ENCODE measurements at places on chromosomes 6 and 20.

- DNase-seq: peak; percentile 17
These were observed 35.0 kb upstream of the PNRC1 start for GRCh38 chr6:89045576-89045975.

DNA sequence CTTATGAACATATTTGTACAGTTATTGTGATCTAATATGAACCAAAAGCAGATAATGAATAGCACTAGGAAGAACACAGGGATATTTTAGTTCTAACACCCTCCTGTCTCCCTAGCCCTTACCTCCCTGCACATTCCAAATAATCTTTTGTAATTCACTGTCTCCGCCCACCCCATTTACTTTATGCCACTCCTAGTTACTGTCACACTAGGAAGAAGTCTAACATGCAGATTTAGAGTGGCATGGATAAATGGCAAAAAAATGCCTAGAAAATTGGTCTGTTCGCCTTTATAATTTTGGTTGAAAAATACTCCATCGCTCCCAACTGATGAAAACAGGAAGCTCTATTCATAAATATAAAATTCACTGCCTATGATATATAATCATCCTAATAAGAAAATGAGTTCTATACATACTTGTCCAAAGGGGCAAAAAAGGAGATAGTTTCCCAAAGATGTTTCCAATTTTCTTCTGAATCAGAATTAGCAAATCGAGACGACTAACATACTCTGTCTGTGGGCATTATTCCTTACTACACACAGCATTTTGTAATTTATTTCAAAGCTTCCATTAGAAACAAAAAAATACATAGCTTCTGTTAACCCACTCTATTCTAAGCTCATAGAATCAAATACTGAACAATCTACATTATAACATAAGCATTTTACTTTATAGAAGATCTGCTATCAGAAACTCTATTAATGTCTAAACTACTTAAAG lies 1.3 kb upstream of the RUNX2 start:
- no peak for DNase-seq

- no peak for DNase-seq
These were observed 150.0 kb downstream of the RNASET2 start for GRCh38 chr6:166806217-166806838.

DNA sequence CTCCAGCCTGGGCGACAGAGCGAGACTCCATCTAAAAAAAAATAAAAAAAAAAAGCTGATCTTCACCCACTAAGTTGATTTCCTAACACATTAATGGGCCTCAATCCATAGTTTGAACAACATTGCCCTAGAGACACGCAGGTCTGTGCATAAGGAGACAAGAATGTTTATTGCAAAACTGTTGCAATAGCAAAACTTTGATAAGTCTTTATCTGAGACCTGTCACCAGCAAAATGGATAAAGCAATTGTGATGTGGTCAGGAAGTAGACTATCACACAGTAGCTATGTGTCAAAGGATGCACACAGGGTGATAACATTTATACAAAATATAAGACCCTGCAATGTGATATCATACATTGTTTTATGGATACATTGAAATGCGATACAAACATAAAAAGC lies 4.2 kb upstream of the ITPR3 start:
- DNase-seq: no peak

DNA sequence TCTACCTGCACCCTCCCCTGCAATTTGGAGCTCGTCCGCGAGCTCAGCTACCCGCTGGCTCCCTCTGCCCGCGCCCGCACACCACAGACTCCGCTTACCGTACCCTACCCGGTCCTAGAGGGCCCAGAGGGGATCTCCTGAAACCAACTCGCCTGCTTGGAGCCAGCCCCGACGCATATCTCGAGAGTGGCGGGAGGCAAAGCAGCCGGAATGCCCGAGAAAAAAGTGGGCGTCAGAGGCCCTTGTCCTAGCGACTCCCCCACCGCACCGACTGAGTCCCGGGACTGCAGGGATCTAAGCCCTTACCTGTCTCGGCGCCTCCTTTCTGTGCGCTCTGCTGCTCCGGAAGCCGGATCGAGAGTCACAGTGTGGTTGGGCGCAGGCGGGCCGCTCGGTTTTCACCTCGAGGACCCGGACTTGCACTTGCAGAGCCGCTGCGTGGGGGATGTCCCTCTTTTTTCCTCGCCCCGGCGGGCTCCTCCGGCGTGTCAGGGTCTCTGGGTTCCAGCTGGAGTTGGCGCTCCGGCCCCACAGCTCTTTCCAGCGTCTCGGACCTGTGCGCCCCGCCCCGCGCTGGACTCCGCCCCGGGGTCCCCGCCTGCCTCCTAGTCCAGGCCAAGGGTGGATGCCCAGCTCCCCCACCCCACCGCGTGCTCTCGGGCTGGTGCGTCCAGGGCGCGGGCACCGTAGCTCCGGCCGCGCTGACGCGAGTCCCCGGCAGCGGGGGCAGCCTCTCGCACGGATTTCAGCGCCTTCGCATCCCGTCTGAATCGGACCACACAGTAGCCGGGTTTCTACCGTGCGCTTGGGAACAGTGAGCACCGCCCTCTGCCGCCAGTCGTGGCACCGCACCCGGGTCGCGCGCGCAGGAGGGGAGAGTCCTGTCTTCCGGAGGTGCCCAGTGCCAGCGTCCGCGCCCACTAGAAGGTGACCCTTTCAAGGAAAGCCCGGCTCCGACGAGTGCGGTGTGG lies at the start of gene PROKR2:
TSS of gene PROKR2 (minus strand) at position 767 of the 971 bp plus-strand sequence. CDS start 2,585 bp downstream, outside the sequence.
- no peak for DNase-seq

DNA sequence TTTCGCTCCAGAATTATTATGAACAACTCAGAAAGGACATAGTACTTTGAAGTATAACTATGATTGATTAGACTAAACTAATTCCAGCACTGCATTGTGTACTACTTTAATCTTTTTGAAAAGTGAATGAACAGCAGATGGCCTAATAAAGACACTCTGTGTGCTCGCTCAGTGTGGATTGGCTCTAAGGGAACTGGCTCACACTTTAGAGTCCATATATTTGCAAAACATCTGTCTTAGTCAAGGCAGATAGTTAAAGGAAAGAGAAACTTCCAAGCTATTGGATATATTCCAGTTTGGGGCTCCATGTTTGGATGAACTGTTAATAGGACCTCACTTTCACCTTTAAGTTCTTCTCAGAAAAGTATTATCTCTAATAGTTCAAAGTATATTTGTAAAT lies 218.9 kb downstream of the EYA4 start:
- DNase-seq: no peak

- peak; percentile 73 for DNase-seq
These were observed 57.6 kb upstream of the IPCEF1 start for GRCh38 chr6:154414021-154414813.

DNA sequence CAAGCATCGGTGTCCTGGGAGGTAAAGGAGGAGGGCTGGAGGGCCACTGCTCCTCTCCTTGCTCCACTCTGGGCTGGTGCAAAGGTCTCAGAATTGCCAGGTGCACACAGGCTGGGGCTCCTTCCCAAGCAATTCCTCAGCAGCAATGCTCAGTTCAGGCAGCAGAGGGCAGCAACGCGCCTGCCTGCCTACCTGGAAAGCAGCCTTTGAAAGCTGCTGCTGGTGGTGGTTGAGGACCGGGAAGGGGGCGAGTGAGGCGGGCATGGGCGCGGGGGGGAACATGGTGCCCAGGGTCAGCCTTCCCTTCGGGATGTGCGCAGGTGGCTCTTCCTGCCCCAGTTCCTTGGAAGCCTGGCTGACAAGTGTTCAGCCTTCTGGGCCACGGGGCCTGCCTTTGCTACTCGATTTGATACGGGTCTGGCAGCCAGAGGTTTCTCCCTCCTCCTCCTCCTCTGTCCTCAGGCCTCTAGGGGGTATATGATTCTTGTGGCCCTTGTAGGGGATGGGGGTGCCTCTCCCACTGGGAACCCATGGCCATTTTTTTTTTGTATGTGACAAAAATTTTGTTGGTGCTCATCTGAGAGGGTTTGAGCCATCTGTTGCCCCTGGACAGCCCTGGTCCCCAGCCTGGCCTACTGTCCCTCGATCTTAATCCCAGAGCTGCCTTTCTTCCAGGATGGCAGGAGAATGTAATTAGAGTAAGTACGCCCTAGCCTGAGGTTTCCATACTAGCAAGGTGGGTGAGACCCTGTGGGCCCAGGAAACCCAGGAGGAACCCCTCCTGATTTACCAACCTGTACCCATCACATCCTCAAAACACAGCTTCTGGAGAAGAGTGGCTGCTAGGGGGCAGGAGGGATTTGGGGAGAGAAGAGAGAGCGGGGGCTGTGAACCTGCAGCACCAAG lies 20.1 kb downstream of the MRPS18A start:
- DNase-seq: peak; percentile 73

DNA sequence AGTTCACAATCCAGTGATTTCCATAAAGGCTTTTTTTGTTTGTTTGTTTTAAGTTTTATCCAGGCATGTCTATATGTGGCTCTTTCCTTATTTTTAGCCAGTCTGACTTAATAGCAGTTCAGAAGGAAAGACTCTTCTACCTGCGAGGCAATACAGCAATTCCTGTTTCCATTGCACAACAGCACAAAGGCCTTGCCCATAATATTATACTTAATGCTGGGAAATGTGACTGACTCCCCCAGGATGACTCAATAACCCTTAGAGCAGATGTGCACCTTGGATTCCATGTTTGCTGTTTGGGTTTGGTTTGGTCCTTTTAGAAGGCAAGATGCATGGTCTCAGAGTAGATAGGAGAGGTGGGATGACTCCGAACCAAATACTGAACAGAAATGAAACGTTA lies 184.1 kb downstream of the MTFR2 start:
- peak; percentile 25 for DNase-seq

GRCh38 chr20:45798935-45799642 lies 7.3 kb downstream of the DNTTIP1 start:
- peak; percentile 64 for DNase-seq

GRCh38 chr20:38094373-38094891 lies 60.9 kb downstream of the RPRD1B start:
- DNase-seq: peak; percentile 80

- DNase-seq: peak; percentile 13
These were observed 55.1 kb downstream of the SAMD3 start for GRCh38 chr6:130167655-130168054.

GRCh38 chr20:52242237-52243230 lies 51.0 kb upstream of the ZFP64 start:
- peak; percentile 16 for DNase-seq

DNA sequence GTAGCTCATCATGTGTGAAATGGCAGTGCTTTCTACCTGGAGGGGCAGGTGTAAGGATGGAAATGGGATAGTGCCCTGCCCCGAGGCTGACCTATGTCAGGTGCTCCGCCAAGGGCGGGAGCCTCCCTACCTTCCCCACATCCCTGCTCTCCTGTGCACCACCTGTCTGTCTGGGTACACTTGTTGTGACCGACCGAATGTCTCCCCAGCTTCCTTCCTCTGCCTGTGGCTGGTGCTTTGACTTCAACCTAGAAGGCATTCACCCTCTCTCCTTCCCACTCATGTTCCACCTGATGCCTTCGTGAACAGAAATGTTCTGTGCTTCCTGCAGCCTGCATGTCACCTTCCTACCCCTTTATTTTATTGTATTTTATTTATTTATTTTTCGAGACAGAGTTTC lies 114.8 kb downstream of the SCML4 start:
- DNase-seq: no peak

GRCh38 chr6:13992417-13993055 lies 67.8 kb downstream of the RNF182 start:
- peak; percentile 86 for DNase-seq

DNA sequence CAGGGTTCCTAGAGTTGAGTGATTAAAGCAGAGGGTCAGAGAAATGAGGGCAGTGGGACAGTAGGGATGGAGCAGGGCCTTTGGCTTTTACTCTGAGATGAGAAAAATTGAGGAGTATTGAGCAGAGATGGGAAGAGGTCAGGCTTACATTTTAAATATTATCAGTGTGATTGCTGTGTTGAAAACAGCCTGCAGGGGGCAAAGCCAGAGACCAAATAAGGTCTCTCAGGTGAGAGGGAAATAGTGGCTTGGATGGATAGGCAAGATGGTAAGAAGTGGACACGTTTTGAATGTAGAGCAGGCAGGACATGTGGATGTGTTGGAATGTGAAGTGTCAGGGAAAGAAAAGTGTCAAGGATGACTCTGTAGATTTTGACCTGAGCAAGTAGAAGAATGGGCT lies 105.0 kb upstream of the MAP3K7 start:
- DNase-seq: no peak

- no peak for DNase-seq
These were observed 99.1 kb upstream of the PRSS16 start for GRCh38 chr6:27148404-27148795.

DNA sequence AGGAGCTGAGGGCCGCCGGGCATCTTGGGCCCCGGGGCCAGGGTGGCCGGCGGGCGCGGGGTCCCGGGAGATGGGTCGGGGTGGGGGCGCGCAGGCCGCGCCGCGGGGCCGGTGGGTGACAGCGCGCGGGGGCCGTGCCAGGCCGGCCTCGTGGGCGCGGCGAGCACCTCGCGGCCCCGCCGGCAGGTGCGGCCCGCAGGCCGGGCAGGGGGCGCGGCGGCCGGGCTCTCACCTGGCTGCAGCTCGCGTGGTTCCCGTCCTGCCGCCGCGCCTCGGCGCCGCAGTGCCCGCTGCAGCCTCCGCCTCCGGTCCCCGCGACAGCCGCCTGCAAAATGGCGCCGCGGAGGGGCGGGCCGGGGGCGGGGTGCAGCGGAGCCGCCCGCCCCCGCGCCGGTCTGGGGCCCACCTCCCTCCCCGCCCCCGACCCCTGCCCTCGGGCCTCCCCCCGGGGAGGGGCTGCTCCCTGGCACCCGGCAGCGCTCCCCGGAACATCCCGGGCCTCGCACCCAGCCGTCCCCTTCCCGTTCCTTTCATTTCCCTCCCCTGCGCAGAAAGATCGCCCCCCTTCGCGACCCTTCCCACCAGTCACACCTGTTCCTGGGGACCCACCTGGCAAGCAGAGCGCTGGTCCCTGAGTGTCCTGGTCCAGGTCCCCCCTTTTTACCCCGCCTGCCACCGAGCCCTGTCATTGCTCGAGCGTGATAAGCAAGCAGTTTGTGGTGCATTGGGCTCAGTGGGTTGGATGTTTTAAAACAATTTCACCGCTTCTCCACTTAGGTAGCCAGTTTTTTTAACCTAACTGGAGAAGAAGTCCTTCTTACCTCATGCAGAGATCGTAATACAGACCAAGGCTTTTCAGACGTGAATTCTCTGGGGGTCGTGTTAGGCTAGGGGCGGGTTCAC lies at the start of gene SLC23A2:
TSS of gene SLC23A2 (minus strand) at position 337 of the 903 bp plus-strand sequence. CDS start 68,948 bp downstream, outside the sequence.
- DNase-seq: peak; percentile 33

DNA sequence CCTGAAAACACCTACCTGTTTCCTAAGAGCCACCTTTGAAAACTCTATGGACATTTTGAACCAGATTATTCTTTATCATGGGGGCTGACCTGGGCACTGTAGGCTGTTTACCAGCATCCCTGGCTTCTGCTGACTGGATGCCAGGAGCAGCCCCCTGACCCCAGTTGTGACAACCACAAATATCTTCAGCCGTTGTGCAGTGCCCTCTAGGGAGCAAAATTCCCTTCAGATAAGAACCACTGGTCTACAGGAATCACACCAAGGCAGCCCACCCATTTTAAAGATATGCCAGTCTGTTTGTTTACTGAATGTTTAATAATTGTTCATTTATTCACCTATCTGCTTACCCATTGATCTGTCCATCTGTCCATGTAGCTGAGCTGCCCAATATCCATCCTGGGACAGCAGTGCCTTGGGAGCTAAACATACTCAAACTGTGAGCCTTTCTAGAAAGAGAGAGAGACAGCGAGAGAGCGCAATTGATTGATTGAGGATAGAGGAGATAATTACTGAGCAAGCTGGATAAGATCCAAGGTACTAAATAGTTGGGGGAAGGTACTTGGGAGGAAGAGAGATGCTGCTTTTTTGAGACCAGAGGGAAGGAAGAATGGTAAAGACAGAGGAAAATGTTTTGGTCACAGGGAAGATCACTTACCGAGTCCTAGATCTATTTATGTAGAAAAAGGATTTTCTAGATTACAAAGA lies 276.8 kb downstream of the NRN1 start:
- DNase-seq: no peak

GRCh38 chr6:139588734-139589593 lies 214.5 kb upstream of the CITED2 start:
- peak; percentile 88 for DNase-seq
